ENCODE measurements at places on chromosomes 5 and 9. TPM values are rescaled to one million over a fixed set of nuclear protein-coding genes. Genes with fewer than 3 reads are reported as not detected.

FAM153A gene
- total RNA-seq, result not detected

C5orf58 gene
- 1.2 TPM for total RNA-seq

GPR151 gene
- total RNA-seq, result 13.5 TPM

FBN2 gene
- total RNA-seq, result 215 TPM

SUSD1 gene
- 5.6 TPM for total RNA-seq

SPATA31E1 gene
- total RNA-seq, result not detected

CRB2 gene
- total RNA-seq, result 0.61 TPM

SLC36A2 gene
- not detected for total RNA-seq

KCNMB1 gene
- total RNA-seq, result 0.09 TPM

BAAT gene
- not detected for total RNA-seq

TIMD4 gene
- not detected for total RNA-seq

PLAA gene
- 41.3 TPM for total RNA-seq

CBY3 gene
- total RNA-seq, result not detected

DNA sequence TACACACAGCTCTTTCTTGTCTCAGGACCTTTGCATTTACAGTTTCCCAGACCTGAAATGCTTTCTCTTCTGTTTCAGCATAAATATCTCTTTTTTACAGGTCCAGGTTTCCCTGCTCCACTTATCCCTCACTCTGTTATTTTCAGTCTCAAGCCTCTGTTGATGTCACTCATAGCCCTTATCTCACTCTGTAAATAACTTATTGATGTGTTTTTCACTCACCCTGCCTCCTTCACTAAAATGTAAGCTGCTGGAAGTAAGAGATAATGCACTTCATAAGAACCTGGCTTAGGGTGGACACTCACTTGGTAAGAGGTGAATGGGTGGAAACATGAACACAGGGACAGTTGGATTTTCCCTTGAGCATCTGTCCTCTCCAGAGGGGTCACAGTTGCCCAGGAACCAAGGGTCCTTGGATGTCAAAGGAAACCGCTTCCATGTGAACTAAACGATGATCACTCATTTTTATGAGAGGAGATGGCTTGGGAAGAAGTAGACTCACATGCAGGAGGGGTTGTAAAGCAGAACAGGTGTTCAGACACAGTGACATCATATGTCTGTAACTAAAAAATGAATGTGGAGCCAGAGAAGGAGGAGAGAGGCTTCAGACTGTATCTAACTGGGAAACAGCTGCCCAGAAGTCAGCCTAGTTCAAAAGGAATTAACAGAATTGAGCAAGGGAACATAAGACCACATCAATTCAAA is 5.5 kb upstream of the HTR4 start:
- DNase-seq, result no peak

DNA sequence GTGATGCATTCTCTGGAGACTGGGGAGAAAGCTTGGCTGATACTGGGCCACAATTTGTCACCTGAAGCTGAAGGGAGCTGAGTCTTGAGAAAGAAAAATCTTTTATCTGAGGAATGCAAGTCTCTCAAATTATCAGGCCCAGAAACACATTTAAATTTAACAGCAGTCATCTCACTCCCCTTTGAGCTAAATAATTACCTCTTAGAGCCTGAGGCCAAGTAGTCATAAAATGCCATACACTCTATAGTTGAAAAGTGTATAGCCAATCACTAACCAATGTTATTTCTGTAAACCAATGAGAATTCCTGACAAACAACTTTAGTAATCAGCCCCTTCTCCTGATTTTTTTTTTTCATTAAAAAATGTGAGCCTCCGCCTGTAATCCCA is 32.7 kb upstream of the DAPK1 start:
- no peak for DNase-seq

DNA sequence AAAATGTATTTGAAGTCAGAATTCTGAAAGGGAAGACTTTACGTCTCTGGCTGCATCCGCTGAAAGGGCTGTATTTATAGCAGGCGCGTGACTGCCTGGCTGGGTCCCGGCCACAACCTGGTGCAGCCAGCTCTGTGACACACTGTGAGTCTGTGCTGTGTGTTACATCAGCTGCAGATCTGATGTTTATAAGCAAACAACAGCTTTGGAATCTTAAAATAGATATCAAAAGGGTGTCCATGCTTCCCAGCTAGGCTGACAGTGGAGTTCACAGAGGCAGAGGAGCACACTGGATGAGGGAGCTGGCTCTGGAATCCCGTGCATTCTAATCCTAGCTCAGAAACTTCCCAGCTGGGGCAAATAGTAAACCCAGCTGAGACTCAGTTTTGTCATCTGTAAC is 433.4 kb upstream of the BRINP1 start:
- peak; percentile 48 for DNase-seq

- no peak for DNase-seq
Measured at GRCh38 chr5:138180183-138180782, 1.4 kb downstream of the KIF20A start.

GRCh38 chr5:172283862-172284610 is 472 bp upstream of the UBTD2 start:
- peak; percentile 94 for DNase-seq

DNA sequence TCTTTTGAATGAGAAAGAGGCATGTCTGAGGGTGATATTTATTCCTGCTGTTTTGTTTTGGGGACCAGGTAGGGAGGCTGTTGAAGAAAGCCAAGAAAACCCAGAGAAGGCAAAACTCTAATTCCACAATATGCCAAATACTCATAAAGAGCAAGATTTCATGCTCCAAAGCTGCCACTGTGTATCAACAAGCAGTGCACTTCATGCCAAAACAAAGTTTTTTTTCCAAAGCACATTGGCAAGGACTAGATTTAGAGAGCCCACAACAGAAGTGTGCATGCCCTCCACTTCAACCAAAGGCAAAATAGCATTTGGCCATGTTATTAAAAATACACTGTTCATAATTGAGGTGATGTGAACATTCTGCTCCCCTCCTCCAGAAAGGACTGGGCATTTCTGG is 229.9 kb downstream of the EBF1 start:
- no peak for DNase-seq

DNA sequence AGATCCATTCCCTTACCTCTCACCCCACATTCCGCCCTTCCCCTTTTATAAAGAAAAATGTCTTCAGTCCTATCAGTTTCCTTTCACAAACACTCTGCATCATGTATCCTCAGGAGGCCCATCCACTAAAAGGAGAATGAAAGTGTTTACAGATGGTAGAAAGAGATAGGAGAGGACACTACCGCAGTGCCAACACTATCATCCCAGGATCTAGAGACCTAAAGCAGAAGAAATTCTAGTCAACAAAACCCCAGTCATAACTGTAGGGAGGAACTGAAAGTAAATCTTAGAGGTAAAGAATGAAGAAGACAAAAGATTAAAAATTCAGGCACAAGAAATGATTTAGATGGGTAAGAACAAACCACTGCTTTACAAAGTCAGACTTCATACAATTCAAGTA is 114.1 kb downstream of the MLLT3 start:
- no peak for DNase-seq

DNA sequence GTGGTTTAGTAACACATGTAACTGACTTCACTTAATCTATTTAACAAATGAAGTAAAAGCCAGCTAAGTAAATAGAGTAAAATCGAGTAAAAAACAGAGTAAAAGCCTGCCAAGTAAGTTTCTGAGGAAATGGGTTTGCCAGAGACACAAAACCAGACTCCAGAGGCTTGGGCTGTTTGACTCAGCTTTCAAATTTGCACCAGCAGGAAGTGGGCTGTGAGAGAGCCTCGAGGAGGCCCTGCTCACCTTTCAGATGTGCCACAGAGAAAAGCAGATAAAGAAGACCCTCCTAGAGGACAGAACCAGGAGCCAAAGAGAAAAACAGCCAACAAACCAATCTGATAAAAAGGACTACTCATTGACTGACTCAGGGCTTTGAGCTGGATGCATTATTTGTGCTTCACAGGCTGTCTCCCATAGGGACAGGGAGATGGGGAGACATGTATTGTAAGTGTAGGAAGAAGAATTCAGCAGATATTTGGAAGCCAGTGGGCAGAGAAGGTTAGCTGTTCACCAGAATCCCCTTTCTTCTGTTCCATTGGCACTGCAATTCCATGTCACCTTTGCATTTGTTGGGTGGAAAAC is 14.4 kb upstream of the AMACR start:
- DNase-seq, result no peak

DNA sequence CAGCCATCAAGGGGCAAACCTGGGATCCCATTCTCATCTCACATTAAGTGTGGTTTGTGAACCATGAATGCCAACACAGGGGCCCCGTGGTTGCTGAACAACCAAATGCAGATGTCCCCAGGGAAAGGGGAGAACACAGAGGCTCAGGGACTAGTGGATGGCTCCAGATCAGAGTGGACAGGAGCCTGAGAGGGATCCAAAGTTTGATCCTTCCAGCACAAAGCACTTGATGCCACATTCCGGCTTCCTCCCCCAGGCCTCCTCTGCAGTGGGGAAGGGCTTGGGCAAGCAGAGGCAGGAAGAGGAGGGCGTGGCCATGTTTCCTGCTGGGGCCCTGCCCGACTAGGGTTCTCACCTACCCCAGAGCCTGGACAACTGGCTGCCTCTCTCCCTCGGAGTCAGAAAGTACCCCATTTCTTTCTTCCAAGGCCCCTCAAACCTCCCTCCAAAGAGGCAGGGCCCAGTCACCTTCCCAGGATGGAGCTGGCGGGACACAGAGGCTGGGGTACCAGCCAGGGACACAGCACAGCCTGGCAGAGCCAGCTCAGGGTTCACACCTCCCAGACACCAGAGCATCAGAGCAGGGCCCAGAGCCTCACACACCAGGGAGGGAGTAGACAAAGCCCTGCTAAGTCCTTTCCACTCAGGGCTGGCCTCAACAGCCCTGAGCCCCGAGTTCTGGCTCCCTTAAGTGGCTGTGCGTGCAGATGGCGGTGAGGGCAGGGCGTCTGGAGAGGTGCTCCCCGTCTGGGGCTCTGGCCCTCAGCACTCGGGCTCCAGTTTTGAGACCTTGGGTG is 4.3 kb upstream of the RNF44 start:
- peak; percentile 91 for DNase-seq

GRCh38 chr5:32099486-32100035 is 74.6 kb downstream of the GOLPH3 start:
- DNase-seq, result no peak

GRCh38 chr5:123285122-123286023 is 137.8 kb downstream of the CEP120 start:
- peak; percentile 71 for DNase-seq

DNA sequence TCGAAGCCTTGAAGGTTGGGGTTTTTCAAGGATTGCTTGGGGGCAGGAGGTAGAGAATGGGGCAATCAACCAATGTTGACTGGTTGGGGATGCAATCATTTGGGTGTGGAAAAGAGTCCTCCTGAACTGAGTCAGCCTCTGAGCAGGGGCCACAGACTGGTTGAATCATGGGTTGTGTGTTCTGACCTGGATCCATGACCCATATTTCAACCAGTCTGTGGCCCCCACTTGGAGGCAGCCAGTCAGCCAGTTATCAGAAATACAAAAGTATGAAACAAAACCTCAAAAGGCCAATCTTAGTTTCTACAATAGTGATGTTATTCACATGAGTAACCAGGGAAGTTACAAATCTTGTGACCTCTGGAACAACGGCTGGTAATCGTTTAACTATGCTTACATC is 81.4 kb upstream of the RANBP6 start:
- DNase-seq, result no peak

DNA sequence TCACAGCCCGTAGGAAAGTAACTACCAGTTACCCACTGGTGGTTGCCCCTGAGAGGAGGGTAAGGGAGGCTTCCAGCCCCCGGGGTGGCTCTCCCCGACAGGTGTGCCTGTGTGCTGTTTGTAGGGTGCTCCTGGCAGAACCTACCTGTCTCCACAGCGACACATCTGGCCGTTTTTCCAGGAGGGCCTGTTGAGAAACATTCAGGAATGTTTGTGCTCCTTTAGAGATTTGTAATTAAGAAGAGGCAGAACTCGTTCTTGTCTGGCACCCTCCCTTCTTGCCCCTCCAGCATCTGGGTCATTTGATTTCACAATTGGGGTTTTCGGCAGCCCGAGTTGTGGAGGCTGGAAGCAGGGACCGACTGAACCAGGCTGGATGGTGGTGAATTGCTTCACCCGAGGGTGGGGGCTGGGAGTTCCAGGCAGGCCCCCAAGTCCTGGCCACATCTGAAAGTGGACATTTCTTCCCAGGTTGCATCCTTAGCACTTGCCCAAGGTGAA is 74.2 kb downstream of the WWC1 start:
- DNase-seq, result peak; percentile 90

DNA sequence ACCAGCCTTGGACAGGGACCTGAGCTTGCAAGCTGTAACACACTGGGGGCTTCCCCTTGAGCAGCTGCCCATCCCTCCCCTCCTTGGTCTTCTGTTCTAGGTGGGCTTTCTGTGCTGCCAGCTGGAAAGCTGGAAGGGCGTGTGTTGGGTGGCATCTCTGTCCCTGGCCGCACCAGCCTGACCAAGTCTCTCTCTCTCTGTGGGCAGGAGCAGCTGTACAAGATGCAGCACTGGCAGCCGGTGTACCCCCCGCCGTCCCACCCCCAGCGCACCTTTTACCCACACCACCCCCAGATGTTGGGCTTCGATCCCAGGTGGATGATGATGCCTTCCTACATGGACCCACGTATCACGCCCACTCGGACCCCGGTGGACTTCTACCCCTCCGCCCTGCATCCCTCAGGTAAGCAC is 32.1 kb upstream of the POMT1 start:
- DNase-seq, result no peak

DNA sequence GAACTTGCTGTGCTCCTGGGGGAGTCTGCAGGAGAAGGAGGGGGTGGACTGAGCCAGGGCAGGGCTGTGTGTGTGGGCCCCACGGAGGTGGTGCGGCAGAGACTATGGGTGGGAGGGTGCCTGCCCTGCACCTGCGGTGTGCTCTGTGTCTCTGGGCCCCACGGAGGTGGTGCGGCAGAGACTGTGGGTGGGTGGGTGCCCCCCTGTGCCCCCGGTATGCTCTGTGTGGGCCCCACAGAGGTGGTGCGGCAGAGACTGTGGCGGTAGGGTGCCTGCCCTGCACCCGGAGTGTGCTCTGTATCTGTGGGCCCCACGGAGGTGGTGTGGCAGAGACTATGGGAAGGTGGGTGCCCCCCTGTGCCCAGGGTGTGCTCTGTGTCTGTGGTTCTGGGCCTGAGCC is 103.7 kb downstream of the EHMT1 start:
- no peak for DNase-seq

GRCh38 chr5:7010591-7010990 is 297.4 kb downstream of the TENT4A start:
- peak; percentile 77 for DNase-seq

DNA sequence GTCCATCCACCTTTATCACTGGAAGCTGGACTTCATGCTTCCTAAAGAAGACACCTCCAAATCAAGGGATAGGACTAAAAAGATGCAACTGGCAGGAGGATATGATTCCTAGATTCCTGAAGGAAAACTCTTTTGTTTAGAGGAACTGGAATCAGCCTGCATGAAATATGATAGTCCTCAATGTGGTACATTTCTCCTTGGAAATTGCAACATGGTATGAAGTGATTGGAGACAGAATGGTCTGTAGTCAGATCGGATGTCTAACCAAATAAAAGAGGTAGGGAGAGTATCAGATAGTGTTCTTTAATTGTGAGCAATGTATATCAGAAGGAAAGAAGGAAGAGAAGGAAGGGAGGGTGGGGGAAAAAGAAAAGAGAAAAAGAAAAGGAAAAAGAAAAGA is 116.1 kb upstream of the FSTL4 start:
- no peak for DNase-seq
